ENCODE measurements at places on chromosomes 7 and 10.

GRCh38 chr10:14652067-14652466, 122.6 kb downstream of the FAM107B start:
- no peak for DNase-seq

DNA sequence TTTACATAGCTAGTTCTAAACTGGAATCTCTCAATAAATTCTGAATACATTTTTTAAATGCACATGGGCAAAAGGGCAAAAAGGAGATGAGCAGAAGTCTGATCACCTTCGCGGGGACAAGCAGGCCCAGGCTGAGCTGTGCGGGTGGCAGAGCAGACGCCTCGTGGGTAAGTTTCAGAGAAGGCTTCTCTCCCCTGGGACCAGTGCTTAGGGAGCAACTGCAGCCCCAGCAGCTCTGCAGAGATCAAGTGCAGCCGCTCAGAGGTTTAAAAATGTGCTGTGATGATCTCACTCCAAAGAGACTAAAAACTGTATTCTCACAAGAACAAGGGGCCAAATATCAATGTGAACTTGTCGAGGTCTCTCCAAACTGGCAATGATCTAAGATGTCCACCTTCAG, 264.3 kb upstream of the RNF32 start:
- no peak for DNase-seq

DNA sequence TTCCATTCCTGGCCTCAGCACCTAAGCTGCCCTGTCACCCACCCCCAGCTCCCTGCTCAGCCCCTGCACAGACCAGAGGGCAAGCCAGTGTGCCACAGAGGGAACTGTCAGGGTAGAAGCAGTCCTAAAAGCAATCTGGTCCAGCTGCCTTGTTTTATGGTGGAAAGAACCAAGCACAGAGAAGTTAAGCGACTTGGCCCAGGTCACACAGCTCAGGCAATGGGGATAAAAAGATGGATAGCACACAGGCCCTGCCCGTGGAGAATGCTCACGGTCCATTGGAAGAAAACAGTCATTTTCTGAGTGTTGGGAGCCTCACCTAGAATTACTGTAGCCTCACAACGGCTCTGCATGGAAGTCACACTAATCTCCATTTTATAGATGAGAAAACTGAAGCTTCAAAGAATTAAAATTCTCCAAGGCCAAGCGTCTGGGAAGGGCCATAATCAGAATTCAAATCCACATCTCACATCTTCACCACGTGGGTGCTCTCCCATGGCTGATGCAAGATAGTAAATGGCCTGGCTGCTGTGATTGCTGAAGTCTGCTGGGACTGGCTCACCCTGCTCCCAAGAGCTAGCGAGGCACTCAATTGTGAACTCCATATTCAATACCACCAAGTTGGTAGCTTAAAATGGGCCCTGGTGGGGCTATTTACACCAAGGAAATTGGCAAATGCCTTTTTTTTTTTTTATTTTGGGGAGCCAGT, 26.8 kb downstream of the C10orf105 start:
- DNase-seq = no peak

GRCh38 chr10:132166216-132166950, 20.4 kb upstream of the DPYSL4 start:
- DNase-seq = no peak

- no peak for DNase-seq
These were observed 48.2 kb upstream of the SMNDC1 start for GRCh38 chr10:110352930-110353243.

DNA sequence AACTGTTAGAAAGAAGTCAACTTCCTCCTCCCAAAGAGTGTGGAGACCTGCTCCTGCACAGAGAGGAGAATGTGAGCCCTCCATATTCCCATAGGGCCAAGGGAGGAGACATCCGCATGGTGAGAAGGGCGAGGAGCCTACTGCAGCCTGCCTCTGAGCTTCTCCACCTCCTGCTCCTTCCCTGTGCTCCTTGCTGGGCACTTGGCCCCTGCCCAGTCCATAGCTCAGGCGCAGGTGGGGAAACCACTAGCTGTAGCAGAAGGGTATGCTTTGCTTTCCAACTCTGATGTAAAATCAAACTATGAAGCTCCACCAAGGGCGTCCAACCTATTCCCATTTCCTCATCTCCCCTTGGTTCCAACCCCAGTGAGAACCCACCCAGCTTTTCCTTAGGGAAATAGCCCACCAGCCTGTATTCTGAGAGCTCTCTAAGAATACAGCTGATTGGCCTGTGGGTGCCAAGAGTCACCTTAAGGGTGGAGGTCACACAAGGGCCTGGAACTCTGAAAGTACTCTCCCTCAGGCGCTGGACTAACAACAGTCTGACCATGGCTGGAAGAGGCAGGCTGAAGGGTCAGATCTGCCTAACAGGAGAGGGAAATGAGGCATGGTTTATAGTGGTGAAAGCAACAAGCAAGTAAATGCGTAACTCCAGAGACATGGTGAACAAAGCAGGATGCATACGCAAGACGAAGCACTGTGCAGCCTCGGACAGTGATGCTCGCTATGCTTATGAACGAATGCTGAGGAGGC, 13.9 kb downstream of the ZNF488 start:
- DNase-seq = no peak

- DNase-seq = no peak
These were observed 203.2 kb downstream of the GFRA1 start for GRCh38 chr10:116069856-116070255.

- no peak for DNase-seq
These were observed 205.3 kb downstream of the HTR7 start for GRCh38 chr10:90652519-90652918.

DNA sequence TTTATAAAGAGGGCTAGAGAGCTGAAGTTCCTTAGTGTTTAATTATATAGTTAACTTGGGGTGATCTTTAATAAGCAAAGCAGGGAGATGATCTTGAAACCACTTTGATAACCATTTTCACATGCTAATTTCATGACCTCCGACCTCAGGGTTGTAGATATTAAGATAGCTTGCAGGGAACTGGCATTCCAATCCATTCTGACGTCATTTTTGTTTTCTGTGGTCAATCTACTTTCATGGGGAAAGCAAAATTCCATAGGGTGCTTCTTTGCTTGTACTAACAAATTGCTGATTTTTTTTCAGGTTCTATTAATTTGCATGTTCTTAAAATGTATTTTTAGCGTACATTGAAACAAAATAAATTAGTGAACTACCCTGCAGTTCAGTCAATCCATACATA, 139.3 kb downstream of the CDCA7L start:
- DNase-seq = no peak

- DNase-seq = no peak
These were observed 22.7 kb downstream of the WIPI2 start for GRCh38 chr7:5212633-5213285.

GRCh38 chr7:104156842-104157277, 51.0 kb downstream of the ORC5 start:
- no peak for DNase-seq

- no peak for DNase-seq
These were observed 135.7 kb downstream of the MAGI2 start for GRCh38 chr7:79317728-79318127.

GRCh38 chr10:100930368-100930767, 17.6 kb downstream of the SLF2 start:
- DNase-seq = no peak

DNA sequence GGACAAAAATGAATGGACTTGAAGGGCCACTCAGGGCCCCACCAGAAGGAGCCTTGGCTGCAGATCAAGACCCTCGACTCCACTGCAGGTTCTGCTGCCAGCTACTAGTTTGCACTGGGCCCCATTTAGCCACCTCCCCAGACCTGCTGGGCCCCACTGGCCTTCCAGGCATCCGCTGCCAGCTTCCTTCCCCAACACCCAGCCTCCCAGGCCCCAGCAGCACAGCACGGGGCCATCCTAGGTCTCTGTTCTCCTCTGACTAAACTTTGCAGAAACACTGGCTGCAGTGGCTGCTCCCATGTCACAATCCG, 277.4 kb upstream of the KLF14 start:
- peak; percentile 66 for DNase-seq

GRCh38 chr7:98584830-98585229, 32.3 kb upstream of the NPTX2 start:
- no peak for DNase-seq

DNA sequence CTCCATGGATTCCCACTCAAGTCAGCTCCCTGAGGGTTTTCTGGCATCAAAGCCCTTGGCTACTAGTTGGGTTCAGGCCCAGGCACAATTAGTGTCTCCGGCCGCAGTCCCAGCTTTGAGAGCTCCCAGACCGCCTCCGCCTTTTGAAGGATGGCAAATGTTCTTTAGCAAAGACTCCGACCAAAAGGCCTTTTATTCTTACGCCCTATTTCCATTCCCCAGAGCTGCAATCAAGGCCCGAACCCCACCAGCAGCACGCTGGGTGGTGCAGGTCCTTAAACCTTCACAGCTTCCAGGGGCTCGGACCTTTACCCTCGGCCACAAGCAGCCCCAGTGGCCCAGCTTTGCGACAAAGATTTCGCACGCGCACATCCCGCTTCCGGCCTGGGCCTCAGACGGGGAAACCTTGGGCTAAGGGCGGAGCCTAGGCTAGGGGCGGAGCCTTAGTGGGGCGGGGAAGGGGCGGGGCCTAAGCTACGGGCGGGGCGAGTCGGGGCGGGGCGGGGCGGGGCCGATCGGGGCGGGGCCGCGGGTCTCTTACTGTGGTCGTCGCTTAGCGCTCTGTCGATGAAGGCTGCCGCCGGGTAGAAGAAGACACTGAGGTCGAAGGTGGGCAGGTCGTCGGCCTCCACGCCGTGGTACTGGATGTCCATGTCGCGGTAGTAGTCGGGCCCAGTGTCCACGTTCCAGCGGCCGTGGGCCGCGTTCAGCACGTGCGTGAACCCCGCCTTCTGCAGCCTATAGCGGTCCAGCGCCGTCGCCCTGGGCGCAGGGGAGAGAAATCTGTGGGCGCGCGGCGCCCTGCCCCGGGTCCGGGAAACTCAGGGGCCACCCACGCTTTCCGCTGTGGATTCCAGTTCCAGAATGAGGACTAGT, 68.0 kb upstream of the SAMD8 start:
- DNase-seq = no peak

DNA sequence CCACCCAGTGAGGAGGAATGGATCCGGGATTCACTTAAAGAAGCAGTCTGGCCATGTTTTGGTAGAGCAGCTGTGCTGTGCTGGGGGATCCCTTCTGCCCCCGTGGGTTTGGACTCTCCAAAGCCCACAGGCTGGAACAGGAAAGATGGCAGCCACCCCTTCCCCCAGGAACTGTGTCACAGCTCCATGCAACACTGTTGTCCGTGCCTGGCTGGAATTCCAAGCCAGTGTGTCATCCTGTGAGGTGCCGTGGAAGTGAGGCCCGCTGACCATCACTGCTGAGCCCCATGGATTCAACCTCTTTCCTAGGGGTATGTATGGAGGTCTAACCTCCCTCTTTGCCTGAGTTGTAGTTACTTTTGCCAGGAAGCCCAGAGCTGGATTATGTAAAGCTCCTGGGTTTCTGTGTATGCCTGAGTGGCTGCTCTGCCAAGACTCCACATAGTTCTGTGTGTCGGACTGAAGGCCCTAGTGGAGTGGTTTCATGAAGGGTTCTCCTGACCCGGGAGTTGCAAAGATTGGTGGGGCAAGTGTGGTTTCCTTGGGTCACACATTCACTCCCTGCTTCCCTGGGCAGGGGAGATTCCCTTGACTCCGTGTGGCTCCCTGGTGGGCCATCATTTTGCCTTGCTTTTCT, 35.1 kb upstream of the PCGF5 start:
- no peak for DNase-seq

DNA sequence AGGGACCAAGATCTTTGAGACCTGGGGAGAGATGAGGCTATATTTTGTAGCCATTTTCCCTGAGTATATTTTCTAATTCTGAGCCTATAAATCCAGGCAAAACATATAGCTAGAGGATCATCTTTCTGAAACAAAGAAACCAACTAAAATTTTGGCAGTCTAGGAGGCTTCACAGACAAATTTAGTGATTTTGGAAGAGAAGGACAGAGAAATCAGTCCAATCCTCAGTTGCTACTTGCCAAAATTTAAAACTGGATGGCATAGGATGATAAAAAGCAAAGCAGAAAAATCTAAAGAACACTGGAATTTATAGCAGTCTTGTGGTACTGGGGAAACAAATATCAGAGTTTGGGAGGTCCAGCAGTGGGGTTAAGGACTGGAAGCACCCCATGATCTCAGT, 43.4 kb upstream of the POM121L12 start:
- no peak for DNase-seq

DNA sequence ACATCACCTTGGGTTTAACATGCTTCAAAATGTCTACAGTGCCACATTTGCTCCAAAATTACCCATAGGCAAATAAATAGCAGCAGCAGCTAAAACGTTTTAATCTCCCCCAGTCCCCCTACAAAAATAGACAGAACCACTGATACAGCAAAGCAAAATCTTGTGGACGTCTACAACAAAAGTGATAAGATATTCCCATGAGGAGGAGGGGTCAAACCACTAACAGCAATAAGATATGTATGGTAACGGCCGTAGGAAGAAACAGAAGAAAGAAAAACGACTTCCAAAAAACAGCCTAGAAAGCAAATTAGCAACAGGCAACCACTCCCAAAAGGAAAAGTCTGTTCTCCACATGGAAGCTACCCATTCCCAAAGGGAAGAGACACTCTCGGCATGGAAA, 34.5 kb upstream of the ST8SIA6 start:
- DNase-seq = no peak

- no peak for DNase-seq
These were observed 650 bp downstream of the UBE2D1 start for GRCh38 chr10:58335306-58336005.

DNA sequence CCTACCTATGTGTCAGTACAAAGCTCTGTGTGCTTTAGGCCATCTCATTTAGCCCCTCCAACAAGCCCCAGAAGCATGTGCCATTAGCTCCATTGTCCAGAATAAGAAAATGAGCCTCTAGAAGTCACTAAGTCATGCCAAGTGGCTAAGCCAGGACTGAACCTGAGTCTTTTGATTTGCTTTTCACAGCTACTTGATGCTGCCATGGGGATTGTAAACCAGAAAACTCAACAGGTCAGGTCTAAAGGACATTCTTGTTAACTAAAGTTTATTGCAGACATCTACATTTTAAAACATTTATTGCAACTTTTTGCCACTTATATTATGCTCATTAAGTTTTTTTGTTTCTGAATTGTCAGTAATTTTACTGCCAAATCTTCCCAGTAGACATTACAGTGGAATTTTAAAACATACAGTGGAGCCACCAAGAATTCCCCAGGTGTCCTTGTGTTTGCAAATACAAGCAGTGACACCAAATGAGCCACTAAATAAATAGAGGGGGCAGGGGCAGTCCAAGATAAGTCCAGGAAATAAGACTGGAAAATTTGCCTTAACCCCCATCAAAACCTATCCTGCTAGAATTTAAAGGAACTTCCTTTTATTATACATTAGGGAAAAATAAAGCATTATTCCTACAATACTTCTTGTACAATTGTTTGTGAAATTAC, 115.9 kb downstream of the RAPGEF5 start:
- no peak for DNase-seq

Data from GF-D8 (cell line).